Ovary (tissue), 10 donors: ENCODE measurements at places on chromosomes 4 and X.

- peaks cover 4% of the 10 kb centered on the region for H3K4me1 ChIP-seq
- no peak overlapping the region for H3K4me3 ChIP-seq
- no peak overlapping the region for H3K27ac ChIP-seq
- no peak for DNase-seq
Measured at GRCh38 chrX:70480660-70481018, 36.0 kb downstream of the DLG3 start.

- no peak overlapping the region for H3K4me3 ChIP-seq
- no peak for DNase-seq
- H3K4me1 ChIP-seq: no peaks in the 10 kb centered on the region
- no peaks in the 10 kb centered on the region for H3K27me3 ChIP-seq
Measured at GRCh38 chr4:79364061-79364460, 38.2 kb upstream of the NAA11 start.

DNA sequence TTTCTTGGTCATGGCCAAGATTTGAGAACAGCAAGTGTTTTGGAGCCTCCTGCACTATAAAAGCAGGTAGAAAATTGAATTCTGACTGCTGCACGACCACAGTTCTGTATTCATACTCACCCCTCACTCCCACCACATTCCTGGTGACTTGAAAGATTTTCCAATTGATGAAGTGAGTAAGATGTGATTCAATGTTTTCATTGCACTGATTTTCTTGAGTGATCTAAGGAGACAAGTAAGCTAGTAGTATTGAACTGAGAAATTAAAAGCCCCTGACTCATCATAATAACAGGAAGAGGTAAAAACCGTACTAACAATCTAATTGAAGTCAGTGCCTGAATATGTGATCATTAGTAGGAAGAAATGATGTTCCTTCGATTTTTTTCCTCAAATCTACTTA, 6.1 kb upstream of the SEC24D start:
- no peaks in the 10 kb centered on the region for H3K27me3 ChIP-seq
- no peak overlapping the region for H3K27ac ChIP-seq
- no peaks in the 10 kb centered on the region for H3K4me1 ChIP-seq
- H3K36me3 ChIP-seq: no peaks in the 10 kb centered on the region

GRCh38 chr4:79287076-79287475, 38.8 kb downstream of the NAA11 start:
- H3K27ac ChIP-seq: no peak overlapping the region
- H3K4me3 ChIP-seq: no peak overlapping the region
- no peak for DNase-seq
- H3K27me3 ChIP-seq: no peaks in the 10 kb centered on the region
- H3K36me3 ChIP-seq: no peaks in the 10 kb centered on the region

DNA sequence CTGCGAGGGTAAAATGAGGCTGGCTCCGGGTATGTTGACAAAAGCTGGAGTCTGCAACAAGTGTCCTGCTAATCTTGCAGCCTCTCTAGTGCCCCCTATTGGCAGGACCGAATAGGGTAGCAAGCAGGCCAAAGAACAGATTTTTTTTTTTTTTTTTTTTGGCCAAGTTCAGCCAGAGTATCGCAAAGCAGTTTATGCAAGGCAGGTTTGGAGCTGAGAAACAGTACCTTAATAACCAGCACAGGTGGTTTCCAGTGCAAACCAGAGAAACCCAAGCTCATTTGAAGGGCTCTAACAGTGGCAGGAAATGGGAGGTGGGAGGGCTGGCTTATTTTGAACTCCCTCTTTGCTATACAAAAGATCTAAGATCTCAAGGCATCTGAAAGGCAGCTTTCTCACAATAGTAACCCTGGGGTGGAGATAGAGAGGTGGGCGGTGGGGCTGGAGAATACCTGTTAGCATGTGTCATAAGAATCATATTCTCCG, 38.2 kb upstream of the OCIAD2 start:
- H3K27me3 ChIP-seq: no peaks in the 10 kb centered on the region
- no peaks in the 10 kb centered on the region for H3K36me3 ChIP-seq
- no peak overlapping the region for H3K4me3 ChIP-seq
- DNase-seq: no peak

- H3K4me1 ChIP-seq: no peaks in the 10 kb centered on the region
- no peak overlapping the region for H3K27ac ChIP-seq
- H3K36me3 ChIP-seq: no peaks in the 10 kb centered on the region
- no peak overlapping the region for H3K4me3 ChIP-seq
- no peak for DNase-seq
Measured at GRCh38 chr4:122576261-122577188, 44.3 kb downstream of the IL21 start.

GRCh38 chr4:85756938-85757337, 282.0 kb downstream of the ARHGAP24 start:
- H3K36me3 ChIP-seq: no peaks in the 10 kb centered on the region
- H3K4me3 ChIP-seq: no peak overlapping the region
- H3K27ac ChIP-seq: no peak overlapping the region
- H3K4me1 ChIP-seq: peaks cover 9% of the 10 kb centered on the region
- no peaks in the 10 kb centered on the region for H3K27me3 ChIP-seq
- no peak for DNase-seq

DNA sequence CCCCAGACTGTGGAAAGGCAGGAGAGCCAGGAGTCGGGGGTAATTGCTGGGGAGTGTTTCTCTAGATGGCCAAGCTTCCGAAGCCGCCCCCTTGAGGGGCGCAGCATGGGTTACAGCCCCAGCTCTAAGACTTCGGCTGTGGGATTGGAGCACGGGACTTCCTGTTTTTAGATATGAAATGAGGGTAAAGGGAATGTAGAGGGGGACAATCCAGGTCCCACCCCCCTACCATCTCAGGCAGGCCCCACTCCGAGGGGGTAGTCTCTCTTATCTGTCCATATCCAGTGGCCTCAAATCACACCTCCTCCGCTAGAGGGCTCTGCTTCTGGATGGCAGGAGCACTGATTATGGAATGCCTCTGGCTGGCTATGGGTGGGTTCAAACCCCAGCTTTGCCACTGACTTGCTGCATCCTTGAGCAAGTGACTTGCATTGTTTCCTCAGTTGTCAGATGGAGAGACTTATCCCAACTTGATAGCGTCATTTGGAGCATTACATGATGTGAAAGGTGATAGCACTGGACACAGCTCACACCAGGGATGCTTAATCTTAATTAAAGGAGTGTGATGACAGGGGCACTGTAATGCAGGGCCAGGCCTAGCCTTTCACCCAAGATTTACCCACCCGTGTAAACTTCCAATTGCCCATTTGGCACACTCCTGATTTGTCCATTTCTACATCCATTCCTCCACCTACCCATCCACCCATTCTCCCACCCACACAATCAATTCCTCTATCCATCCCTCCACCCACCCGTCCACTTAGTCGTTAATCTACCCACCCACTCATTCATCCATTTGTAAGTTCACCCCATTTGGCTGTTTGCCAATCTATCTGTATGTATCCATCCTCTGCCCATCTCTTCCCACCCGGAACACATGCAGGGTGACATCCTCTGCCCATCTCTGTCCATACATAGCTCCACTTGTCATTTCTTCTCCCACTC, 848 bp upstream of the KCND1 start:
- DNase-seq: no peak
- no peak overlapping the region for H3K27ac ChIP-seq
- no peaks in the 10 kb centered on the region for H3K27me3 ChIP-seq

DNA sequence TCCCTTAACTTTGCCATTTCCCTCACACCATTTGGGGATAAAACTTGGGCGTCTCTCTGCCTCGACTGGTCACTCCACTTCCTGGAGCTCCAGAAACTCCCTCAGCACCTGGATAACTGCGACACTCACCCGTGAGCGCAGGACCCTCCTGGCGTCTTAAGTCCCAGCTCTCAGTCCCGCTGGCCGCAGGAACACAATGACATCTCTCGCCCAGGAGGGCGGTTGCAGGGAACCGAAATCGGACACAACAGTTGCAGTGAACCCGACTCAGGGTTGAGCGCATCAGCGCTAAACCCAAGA, 370.9 kb upstream of the SMIM31 start:
- no peaks in the 10 kb centered on the region for H3K36me3 ChIP-seq
- H3K27ac ChIP-seq: no peak overlapping the region
- no peak for DNase-seq
- no peaks in the 10 kb centered on the region for H3K4me1 ChIP-seq

- H3K4me3 ChIP-seq: no peak overlapping the region
- H3K4me1 ChIP-seq: no peaks in the 10 kb centered on the region
- no peaks in the 10 kb centered on the region for H3K27me3 ChIP-seq
- H3K27ac ChIP-seq: no peak overlapping the region
Measured at GRCh38 chr4:180028682-180029081, 2214.5 kb upstream of the TENM3 start.

- no peak for DNase-seq
- H3K27me3 ChIP-seq: no peaks in the 10 kb centered on the region
- H3K4me3 ChIP-seq: no peak overlapping the region
- H3K27ac ChIP-seq: no peak overlapping the region
- H3K4me1 ChIP-seq: peaks cover 13% of the 10 kb centered on the region
Measured at GRCh38 chrX:68994135-68994890, 165.5 kb downstream of the EFNB1 start.

GRCh38 chrX:73615022-73615421, 52.0 kb downstream of the CHIC1 start:
- H3K36me3 ChIP-seq: no peaks in the 10 kb centered on the region
- H3K27me3 ChIP-seq: no peaks in the 10 kb centered on the region
- no peak overlapping the region for H3K4me3 ChIP-seq
- H3K4me1 ChIP-seq: no peaks in the 10 kb centered on the region

GRCh38 chrX:13876652-13877051, 59.8 kb upstream of the GPM6B start:
- no peak overlapping the region for H3K4me3 ChIP-seq
- DNase-seq: no peak
- no peaks in the 10 kb centered on the region for H3K4me1 ChIP-seq
- no peaks in the 10 kb centered on the region for H3K27me3 ChIP-seq
- H3K36me3 ChIP-seq: no peaks in the 10 kb centered on the region

- no peak for DNase-seq
- no peak overlapping the region for H3K27ac ChIP-seq
- peaks cover 1% of the 10 kb centered on the region for H3K4me1 ChIP-seq
- H3K36me3 ChIP-seq: no peaks in the 10 kb centered on the region
- H3K27me3 ChIP-seq: no peaks in the 10 kb centered on the region
- H3K4me3 ChIP-seq: no peak overlapping the region
Measured at GRCh38 chr4:176340871-176341685, 21.3 kb downstream of the SPCS3 start.

DNA sequence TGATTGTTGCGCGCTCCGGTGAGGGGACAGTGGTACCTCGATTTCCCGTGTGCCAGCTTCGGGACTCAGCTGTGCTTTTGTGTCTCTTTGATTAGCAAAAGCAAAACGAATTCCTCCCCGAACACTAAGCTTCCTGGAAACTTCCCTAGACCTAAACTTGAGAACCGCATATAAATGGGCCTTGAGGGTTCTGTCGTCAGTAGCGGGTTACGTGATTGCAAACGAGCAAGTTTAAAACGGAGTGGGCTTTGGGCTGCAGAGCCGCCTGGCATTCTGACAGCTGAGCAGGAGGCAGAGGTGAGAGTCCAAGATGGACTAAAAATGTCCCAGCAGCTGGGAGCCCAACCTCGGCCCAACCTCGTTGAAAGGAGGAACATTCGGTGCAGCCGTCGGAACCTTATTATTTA, 1.2 kb upstream of the TAPT1 start:
- H3K4me3 ChIP-seq: peak overlapping the region; percentile 80
- no peaks in the 10 kb centered on the region for H3K27me3 ChIP-seq
- peak; percentile 69 for DNase-seq
- H3K27ac ChIP-seq: peak overlapping the region; percentile 95
- no peaks in the 10 kb centered on the region for H3K36me3 ChIP-seq
- peaks cover 7% of the 10 kb centered on the region for H3K4me1 ChIP-seq

DNA sequence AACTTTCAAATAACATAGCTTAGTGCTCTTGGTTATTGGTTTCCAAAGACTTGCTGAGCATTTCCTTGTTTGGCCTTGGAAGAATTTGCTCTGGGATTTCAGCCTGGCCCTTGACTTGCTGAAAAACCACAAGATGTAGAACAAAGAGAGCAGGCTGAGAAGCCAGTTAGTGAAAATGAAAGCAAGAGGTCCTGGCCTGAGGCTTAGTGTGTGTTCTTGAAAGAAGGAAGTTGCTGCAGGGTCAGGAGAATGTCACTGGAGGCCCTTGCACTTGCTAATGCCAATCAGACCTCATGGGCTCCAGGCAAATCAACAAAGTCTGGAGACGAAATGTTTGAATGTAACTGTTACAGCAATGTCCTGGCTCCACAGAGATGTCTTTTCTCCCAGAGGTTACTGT, 79.4 kb downstream of the SYNPO2 start:
- H3K27ac ChIP-seq: no peak overlapping the region
- H3K4me1 ChIP-seq: peaks cover 29% of the 10 kb centered on the region
- peak; percentile 43 for DNase-seq
- no peaks in the 10 kb centered on the region for H3K27me3 ChIP-seq
- H3K4me3 ChIP-seq: no peak overlapping the region
- no peaks in the 10 kb centered on the region for H3K36me3 ChIP-seq

- H3K36me3 ChIP-seq: no peaks in the 10 kb centered on the region
- H3K4me1 ChIP-seq: no peaks in the 10 kb centered on the region
- no peak overlapping the region for H3K4me3 ChIP-seq
- no peak for DNase-seq
- no peak overlapping the region for H3K27ac ChIP-seq
Measured at GRCh38 chr4:23547096-23547495, 342.8 kb downstream of the PPARGC1A start.

DNA sequence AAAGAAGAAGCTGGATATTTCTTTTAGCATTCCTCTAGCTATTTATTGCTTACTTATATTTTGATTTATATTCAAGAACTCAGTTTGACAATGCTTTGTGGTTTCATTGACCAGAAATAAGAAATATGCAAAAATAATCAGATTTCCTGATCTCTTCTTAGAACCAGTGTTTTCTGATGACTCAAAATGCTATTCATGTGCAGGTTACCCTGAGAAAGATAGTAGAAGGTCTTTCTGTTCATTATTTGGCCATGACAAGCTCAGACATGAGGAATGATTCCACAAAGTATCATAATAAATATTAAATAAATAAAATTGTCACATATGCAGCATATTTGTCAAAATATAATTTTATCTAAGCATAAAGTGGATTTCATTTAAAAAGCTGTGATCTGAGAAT, 24.1 kb downstream of the ADH7 start:
- H3K4me3 ChIP-seq: no peak overlapping the region
- no peak overlapping the region for H3K27ac ChIP-seq
- H3K36me3 ChIP-seq: no peaks in the 10 kb centered on the region
- no peak for DNase-seq
- H3K27me3 ChIP-seq: no peaks in the 10 kb centered on the region

- peak overlapping the region; percentile 55 for H3K4me3 ChIP-seq
- no peaks in the 10 kb centered on the region for H3K36me3 ChIP-seq
- peak overlapping the region; percentile 25 for H3K27ac ChIP-seq
- peak; percentile 35 for DNase-seq
Measured at GRCh38 chr4:8268901-8269534, 536 bp upstream of the HTRA3 start.

DNA sequence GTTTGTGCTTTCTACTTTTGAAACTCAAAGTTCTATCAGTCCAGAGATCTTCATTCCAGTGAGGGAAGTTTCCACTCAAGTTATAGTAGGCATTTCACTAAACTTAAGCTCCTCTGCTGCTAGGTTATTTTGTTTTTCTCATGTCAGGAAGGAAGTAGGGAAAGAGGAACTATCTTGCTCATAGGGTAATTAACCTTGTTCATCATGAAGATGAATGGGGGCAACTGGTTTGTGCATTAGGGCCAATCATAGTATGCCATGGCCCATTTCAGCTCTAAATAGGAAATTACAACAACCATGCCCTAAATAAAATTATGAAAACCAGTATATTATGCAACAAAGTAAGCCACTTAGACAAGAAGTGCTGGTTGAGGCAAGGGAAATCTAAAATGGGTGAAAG, 804.7 kb upstream of the NDST4 start:
- H3K36me3 ChIP-seq: no peaks in the 10 kb centered on the region
- H3K27me3 ChIP-seq: no peaks in the 10 kb centered on the region
- no peak overlapping the region for H3K4me3 ChIP-seq
- no peak for DNase-seq
- no peak overlapping the region for H3K27ac ChIP-seq

GRCh38 chr4:15132739-15133138, 130.5 kb downstream of the CPEB2 start:
- H3K27ac ChIP-seq: no peak overlapping the region
- no peak overlapping the region for H3K4me3 ChIP-seq
- H3K36me3 ChIP-seq: no peaks in the 10 kb centered on the region
- no peak for DNase-seq
- H3K4me1 ChIP-seq: no peaks in the 10 kb centered on the region
